Stimulated activated CD8-positive, alpha-beta memory T cell treated with anti-CD3 and anti-CD28 coated beads, Interleukin-7, amount 100 ng/mL, for 1 hour (primary cell): ENCODE measurements at places on chromosomes 11 and 22.

- no peak for DNase-seq
Measured at GRCh38 chr11:35812828-35813227, 131.0 kb upstream of the LDLRAD3 start.

- DNase-seq, result no peak
Measured at GRCh38 chr11:110757066-110757465, 44.8 kb upstream of the ARHGAP20 start.

DNA sequence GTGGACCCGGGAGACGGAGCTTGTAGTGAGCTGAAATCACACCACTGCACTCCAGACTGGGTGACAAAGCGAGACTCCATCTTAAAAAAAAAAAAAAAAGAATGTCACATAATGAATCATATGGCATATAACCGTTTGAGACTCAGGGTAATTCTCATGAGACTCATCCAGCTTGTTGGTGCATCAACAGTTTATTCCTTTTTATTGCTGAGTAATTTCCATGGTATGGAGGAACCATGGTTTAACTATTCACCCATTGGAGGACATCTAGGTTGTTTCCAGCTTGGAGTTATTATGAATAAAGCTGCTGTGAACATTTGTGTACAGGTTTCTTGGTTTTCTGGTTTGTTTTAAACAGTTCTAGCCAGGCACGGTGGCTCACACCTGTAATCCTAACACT, 25.3 kb downstream of the PPARA start:
- DNase-seq, result no peak

GRCh38 chr11:116928102-116928777, 90.8 kb upstream of the APOA1 start:
- no peak for DNase-seq

DNA sequence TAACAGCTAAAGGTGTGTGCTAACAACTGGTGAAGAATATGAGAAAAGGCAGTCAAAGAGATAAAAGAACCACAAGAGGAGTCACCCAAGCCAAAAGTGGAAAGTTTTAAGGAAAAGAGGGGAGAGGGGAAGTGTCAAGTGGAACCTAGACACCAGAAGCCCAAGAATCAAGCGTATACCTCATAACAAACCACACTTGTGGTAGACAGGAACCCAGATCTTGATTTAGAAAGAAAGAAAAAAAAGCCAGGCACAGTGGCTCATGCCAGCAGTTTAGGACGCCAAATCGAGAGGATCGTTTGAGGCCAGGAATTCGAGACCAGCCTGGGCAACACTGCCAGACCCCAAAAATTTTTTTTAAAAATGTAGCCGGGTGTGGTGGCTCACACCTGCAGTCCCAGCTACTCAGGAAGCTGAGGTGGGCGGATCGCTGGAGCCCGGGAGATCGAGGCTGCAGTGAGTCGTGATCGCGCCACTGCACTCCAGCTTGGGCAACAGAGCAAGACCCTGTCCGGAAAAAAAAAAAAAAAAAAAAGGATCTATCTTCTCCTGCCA, 877 bp downstream of the SLC25A17 start:
- DNase-seq, result no peak

GRCh38 chr11:26247340-26247739, 84.6 kb upstream of the ANO3 start:
- DNase-seq, result no peak

GRCh38 chr11:95335989-95336388, 105.0 kb upstream of the SESN3 start:
- DNase-seq, result no peak

DNA sequence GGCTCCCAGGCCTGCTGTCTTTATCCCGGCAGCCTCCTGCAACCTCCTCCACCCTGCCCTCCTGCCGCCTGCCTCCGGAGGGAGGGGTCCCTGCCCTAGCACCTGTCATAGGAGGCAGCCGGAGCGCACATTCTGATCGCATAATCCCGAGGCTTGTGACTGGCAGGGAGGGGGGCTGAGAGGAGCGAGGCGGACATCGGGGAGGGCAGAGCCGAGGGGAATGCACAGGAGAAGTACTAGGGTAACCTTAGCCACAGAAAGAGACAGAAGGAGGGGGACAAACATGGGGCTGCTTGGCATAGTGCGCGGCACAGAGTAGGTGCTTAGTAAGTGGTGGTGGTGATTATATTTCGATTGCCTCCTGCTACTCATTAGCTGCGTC, 9.2 kb upstream of the ALX4 start:
- no peak for DNase-seq

DNA sequence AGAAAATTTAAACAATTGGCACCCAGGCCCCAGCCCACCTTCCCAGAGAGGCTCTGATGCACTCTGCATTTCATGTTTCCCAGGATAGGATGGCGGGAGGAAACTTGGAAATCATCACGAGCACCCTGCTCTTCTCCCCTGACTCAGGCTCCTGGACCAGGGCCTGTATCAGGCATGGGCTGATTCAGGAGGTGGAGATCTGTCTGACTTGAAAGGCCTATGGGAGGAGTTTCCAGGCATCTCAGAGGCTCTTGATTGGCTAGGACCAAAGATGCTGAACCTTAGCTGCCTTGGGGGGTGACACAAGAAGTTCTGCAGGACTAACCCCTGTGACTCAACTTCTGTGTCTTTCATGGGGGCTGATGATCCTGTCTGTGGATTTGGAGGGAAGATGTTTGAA, 106.2 kb downstream of the PKNOX2 start:
- DNase-seq, result no peak

DNA sequence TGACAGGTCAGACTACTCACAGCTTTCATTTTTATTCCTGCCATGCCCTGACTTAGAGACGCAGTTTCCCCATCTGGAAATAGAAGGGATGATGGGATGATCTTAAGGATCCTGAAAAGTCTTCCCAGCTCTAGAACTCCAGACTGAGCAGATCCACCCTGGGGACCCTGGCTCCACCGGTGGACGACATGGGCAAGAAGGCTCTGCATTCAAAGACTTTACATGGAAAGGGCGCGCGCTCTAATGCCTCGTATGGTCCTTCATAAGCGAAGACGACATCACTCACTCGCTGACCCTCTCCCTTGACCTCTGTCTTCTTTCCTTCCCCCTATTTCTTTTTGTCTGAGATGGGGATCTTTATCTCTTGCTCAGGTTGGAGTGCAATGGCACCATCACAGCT, 24.4 kb upstream of the PHF21B start:
- DNase-seq, result no peak

DNA sequence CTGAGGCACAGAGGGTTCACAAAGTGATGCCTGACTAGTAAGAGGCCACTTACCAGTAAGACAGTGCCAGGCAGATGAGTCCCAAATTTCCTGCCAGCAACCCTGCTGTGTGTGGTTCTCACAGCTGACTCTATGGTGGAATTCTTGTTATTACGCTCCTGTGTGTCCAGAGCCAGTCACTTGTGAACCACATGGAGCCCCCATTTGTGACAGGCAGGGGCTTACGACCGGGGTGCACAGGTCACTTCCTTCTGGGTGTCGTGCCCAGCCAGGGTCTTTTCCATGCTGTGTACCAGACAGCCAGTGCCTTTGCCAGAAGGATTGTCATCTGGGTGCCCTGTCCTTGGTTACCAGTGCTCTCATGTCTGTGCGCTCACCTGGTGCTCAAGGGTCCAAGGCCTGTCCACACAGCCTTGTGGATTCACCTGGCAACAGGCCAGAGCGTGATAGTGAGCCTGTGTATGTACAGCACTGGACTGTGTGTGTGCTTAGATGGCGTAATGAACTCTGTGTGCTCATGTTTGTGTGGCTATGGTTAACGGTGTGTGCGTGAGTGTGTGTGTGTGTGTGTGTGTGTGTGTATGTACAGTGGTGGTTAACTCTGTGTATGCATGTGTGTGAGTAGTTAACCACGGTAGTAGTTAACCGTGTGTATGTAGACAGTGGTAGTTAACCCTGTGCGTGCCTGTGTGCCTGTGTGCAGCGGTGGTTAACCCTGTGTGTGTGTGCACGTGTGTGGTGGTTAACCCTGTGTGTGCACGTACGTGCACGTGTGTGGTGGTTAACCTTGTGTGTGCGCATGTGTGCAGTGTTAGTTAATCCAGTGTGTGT, 18.6 kb downstream of the GRAMD4 start:
- no peak for DNase-seq

DNA sequence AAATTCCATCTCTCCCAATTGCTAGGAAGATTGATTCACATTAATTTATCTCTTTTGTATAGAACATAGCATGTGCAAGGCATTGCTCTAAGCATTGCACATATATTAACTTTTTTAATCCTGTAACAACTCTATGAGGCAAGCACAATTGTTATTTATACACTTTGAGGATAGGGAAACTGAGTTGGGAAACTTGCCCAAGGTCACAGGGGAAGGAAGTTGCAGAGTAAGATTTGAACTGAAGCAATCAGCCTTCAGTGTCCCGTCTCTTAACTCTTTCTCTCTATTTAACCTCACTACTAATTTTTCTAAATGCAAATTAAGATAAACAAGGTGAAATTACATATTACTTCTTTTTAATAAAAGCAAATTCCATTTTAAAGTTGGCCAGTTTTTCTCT, 22.2 kb downstream of the OR56B4 start:
- no peak for DNase-seq

- no peak for DNase-seq
Measured at GRCh38 chr11:78926633-78927338, 352.1 kb upstream of the NARS2 start.

- no peak for DNase-seq
Measured at GRCh38 chr11:119982517-119983239, 155.2 kb downstream of the TRIM29 start.

- DNase-seq, result no peak
Measured at GRCh38 chr11:33248416-33248971, 8.7 kb upstream of the HIPK3 start.

DNA sequence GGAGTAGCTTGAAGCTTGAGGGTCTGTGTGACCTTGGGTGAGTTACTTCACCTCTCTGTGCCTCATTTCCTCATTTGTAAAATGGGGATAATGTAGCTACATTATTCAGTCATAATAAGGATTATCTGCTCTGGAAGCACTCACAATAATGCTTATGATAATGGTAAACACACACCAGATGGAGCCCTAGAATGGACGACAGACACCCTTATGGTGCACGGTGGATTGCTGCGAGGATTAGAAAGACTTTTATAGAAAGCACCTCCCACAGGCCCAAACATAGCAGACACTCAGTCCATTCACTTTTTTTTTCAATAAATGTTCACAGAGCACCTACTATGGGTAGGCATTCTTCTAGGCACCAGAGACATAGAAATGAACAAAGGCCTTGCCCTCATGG, 53.8 kb downstream of the LARGE1 start:
- no peak for DNase-seq

DNA sequence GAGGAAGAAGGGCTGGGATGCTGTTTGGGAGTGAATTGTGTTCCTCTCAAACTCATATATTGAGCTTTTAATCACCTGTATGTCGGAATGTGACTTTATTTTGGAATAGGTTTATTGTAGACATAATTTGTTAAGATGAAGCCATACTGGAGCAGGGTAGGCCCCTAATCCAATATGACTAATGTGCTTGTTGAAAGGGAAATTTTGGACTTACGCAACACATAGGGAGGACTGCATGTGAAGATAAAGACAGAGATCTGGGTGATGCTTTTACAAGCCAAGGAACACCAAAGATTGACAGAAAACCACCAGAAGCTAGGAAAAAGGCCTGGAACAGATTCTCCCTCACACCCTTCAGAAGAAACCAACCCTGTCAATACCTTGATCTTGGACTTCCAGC, 43.2 kb upstream of the OVCH2 start:
- no peak for DNase-seq
